ENCODE measurements at places on chromosomes 12 and 14.

DNA sequence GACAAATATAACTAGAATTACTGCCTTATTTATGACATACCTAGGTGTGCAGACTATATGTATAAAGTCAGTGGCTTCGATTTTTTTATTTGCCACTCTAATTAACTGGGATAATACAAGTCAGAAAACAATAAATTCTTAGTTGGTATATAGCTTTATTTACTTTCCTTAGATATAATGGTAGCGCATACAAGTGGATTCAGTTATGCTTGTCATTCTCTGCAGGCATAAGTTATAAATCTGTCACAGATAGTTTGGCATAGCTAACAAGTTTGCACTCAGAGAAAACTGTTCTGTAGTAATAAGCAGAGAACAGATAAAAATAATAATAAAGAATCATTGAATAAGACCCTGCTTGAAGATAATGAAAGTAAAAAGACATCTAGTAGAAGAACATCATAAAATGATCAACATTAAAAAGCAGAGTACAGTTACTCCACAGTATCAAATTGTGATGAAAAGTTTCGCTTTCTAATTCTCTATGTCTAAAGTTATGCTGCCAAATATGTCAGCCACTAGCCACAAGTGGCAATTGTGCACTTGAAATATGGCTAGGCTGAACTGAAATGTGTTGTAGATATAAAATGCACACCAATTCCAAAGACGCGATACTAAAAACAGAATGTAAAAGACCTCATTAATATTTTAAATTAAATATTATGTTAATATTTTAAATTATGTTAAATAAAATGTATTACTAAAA, 224.1 kb downstream of the SLC25A21 start:
- DNase-seq: no peak

DNA sequence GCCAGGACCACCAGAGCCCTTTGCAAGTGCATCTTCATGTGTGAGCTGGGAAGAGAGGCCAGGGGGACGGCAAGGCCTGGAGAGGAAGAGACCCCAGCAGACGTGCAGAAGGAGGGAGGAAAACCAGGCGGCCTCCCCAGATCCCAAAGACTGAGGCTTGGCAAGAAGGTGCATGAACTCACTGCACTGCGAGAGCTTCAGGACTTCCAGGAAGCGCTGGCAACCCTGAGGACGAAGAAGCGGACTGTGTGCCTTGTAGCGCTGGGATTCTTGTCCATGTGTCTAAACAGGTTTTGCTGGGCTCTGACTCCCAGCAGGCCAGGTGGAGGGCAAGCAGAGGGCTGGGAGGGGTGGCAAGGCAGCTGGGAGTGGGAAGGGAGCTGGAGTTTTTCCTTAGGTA, 939 bp downstream of the TGFB3 start:
- DNase-seq: peak; percentile 27

GRCh38 chr12:52687497-52688385, 7.5 kb upstream of the KRT1 start:
- DNase-seq: no peak

DNA sequence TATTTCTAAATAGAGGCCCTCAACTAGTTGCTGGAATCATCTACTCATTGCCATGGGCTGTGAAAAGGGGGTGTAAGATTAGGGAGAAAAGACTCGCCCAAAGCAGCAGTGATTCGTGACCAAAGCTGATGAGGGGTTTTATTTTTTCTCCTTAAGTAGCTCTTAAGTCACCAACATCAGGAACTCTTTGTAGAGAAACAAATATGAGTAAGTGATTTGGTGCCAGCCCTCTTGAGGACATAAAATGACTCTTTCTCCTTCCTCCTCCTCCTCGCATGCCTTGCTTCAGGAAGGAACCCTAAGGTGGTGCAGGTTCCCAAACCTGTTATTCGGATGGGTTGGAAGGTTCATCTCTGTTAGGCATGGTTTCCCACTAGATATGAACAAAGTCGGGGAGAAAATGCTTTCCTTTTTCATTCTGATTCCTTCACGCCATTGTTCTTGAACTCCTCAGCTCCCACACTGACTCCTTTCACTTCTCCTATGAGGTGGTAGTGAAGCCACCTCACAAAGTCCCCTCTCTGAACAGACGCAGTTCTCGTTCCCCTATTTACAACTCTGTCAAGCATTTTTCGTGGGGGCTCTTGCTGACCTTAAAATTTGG, 113.4 kb downstream of the ETV6 start:
- no peak for DNase-seq

DNA sequence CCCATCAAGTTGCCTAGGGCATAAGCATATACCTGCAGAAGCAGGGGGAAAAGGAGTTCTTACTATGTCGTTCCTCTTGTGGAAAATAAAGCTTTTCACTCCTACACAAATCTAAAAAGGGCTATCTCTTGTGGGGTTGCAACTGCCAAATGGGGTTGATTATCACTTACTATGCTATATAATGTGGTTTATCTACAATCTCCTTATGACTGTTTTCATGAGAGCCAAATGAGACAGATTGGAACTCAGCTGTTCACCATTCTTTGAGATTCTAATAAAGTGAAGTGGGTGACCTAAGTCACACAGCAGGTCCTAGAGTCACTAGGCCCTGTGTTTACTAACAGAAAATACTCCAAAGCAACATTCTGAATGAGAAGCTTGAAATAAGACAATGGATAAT, 47.7 kb downstream of the CIT start:
- no peak for DNase-seq

DNA sequence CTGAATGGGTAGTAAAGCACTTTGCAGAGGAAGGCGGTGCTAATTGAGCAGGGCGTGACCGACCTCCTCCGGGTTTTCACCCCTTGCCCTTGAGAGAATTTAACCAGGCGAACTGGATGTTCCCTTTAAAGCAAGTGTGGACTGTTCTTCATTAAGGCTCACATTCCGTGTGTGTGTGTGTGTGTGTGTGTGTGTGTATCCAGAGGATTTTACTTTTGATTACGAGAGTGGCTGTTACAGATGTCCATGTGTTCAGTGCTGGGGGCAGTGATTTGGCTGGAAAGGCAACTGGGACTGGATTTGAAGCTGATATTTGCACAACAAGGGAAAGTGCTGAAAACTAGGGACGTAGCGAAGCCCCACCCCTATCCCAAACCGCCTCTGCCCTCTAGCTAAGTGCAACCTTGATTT, 2.2 kb downstream of the TMEM132C start:
- DNase-seq: no peak

DNA sequence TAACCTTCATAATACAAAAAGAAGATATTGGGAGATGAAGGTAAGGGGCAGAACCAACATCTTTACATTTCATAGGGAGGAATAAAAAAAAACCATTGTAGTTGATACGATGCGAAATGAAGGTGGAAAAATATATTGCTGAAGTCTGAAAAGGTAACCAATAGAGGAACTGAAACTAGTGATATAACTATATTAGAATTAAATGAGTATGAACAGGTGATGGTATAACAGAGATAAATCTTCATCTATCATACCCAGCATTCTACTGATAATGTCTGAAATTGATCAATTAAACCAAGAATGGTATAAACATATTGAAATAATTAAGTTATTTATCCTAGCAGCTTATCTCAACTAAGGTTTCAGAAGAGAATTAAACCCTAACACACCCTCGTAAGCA, 332.1 kb downstream of the NELL2 start:
- no peak for DNase-seq

DNA sequence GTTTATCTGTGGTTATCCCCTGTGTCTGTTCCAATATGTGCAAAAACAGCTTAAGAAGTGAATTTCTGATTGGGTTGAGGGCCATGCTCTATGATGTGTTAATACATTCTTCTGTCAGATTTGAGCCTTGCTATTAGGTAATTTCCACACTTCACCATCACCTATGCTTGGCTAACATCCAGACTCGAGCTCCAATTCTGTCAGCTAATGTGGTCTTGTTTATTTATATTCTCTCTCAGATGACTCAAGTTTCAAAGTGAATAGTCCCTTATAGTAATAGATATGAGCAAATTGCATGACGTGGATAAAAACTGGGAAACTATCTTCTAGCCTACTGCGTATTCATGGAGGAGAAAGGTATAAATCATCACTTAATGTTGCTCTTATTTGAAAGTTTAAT, 451.3 kb downstream of the SNAPC1 start:
- peak; percentile 58 for DNase-seq

DNA sequence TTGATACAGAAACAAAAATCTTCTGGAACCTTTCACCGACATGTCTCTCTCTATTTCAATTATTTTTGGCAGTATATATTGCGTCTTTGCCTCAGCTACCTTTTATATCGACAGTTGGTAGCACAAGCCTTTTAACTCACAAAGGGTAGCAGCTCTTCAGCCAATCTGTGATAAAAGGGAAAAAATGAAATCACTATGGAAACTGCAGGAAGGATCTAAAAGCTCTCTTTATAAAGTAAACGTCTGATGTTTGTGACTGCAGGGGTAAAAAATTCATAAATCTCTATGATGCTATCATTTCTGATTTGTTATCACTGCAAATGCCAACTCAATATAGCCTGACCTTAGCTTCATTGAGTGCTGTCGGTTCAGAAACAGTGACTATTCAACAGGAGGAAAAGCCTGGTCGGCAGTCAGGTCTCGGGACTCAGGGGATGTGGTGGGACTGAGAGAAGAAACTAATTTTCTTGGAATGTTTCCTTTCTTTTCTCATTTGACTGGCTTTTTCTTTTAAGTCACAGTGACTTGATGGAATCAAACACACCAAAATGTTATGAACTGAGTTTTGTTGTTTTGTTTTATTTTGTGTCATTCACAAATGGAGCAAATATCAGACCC, 5.9 kb upstream of the RMST start:
- no peak for DNase-seq

- DNase-seq: no peak
Measured at GRCh38 chr12:126895951-126896913, 1370.7 kb upstream of the TMEM132C start.

GRCh38 chr12:111605911-111606766, 7.0 kb upstream of the ATXN2 start:
- no peak for DNase-seq

- no peak for DNase-seq
Measured at GRCh38 chr14:92673601-92674150, 74.8 kb downstream of the LGMN start.

GRCh38 chr14:84029246-84029645, 1500.7 kb upstream of the FLRT2 start:
- no peak for DNase-seq

Data from fibroblast of villous mesenchyme (primary cell).